ENCODE measurements at places on chromosomes 5 and 9. TPM values are rescaled to one million over a fixed set of nuclear protein-coding genes. Genes with fewer than 3 reads are reported as not detected.

The RANBP3L gene
- 38.7 TPM for polyA plus RNA-seq

The ECM2 gene
- polyA plus RNA-seq, result 7.1 TPM

The ROR2 gene
- polyA plus RNA-seq, result 33.7 TPM

The ANGPTL2 gene
- 94.6 TPM for polyA plus RNA-seq

The ITGA1 gene
- 53.9 TPM for polyA plus RNA-seq

All from urinary bladder (tissue), 4 donors.